ENCODE measurements at places on chromosomes 16 and 17.

- peak; percentile 55 for DNase-seq
Measured at GRCh38 chr16:87062569-87063442, 254.4 kb downstream of the C16orf95 start.

DNA sequence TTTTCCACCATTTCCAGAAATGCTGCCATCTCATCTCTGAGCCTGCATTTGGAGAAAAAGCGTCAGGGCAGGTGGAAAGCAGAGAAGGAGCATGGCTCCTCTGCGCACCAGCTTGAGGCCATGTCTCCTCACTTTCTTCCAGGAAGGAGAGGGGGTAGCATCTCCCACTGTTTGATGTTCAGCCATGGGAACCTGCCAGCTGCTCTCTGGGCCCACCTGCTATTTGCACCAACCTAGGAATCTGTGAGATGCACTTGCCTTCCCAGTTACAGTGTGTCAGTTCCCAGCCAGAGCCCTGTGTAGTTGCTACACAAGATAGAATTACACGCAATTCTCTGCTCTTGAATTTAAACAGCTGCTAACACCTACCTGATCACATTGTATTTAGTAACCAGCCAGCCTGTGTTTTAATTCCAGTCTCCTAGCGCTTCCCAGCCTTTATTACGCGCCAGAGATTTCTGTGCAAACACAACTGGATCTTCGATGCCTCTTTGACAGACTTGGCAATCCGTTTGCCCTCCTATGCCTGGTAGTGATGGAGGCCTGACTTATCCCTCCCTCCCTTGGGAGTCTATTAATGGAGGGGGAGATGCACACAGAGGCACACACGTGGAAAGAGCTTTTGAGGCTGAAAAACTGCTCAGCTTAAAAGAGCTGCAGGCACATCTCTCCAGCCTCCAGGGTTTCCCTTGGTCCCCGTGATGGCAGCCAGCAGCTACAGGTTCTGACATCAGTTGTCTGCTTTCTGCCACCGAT, 98.1 kb upstream of the SEC14L1 start:
- DNase-seq: no peak

GRCh38 chr17:63222655-63223054, 223.5 kb downstream of the CYB561 start:
- no peak for DNase-seq

DNA sequence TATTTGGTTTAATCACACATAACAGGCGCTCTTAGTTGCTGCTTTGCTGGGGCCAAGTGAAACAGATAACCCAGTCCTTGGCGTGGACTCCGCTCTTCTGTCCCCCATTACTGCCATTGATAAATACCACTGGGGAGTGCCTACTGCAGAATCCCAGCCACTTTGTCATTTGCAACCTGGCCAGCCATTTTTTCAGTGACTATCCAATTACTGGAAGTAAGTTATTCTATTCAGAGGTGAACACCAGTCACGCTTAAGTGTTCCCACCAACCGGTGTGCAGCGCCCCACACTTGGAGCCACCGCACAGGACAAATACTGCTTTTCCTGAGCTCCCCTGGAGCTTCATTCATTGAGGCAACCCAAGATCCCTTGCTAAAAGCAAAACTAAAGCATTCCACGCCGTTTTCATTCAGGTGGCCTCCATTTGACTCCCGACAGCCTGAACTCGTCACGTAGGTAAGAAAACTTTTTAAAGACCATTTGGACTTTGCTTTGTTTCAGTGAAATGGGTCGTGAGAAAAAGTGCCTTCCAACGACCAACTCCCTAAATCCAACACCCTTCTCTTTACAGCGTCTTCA, 1.8 kb downstream of the USP7 start:
- DNase-seq: no peak

DNA sequence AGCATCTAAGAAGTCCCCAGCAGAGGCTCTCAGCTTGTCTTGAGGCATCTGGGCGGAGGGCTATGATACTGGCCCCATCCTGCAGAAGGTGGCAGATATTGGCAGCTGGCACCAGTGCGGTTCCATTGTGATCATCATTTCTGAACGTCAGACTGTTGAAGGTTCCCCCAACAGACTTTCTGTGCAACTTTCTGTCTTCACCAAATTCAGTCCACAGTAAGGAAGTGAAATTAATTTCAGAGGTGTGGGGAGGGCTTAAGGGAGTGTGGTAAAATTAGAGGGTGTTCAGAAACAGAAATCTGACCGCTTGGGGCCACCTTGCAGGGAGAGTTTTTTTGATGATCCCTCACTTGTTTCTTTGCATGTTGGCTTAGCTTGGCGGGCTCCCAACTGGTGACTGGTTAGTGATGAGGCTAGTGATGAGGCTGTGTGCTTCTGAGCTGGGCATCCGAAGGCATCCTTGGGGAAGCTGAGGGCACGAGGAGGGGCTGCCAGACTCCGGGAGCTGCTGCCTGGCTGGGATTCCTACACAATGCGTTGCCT, at the start of gene CIITA:
Gene CIITA, plus strand, starts transcription at position 404 of the 543 bp plus-strand sequence. Its CDS starts 129 bp downstream, at position 533.
- peak; percentile 71 for DNase-seq

- no peak for DNase-seq
Measured at GRCh38 chr17:48555258-48556228, 10.6 kb upstream of the HOXB2 start.

DNA sequence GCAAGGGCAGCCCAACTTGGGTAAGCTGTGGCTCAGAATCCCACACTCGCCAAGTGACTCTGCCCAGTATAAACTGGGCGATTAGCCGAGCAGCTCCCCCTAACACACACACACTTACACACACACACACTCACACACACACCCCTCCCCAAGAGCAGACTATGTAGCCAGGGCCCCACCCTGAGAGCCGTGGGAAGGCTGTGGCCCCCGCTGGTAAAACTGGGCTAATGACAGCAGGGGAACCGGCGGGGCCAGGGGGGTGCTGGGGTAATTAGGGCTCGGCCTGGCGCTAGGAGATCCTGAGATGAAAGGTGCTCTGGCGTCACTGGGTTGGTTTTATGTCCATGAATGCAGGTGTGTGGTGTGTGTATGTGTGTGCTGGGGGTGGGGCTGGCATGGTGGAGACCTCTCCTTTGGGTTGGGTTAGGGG, 1.1 kb upstream of the THRA start:
- no peak for DNase-seq

DNA sequence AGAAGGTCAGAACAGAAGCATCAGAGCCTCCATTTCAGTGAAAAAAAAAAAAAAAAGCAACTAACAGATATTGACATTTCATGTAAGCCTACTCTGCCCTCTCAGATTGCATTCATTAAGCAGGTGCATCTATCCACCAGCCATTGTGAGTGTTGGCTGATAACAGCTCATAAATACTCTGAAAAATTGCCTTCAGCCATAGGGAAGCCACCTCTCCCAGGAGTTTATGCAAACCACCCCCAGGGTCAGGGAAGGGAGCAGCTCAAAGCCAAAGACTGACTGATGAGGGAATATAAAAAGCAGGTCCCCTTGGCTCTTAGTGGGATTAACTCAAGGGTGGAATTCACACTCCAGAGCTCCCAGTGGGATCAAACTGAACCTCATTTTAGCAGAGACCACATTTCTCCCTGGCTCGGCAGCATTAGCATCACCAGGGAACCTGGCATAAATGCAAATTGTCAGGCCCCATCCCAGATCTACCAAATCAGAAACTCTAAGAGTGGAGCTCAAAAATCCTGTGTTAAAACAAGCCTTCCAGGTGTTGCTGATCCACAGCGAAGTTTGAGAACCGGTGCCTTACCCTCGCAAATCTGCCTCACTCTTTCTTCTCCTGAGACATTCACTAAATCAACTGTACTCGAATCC, 14.2 kb downstream of the APOH start:
- DNase-seq: no peak

- no peak for DNase-seq
Measured at GRCh38 chr17:74386386-74386785, 19.1 kb downstream of the GPR142 start.

- no peak for DNase-seq
Measured at GRCh38 chr17:65799869-65800268, 238.4 kb upstream of the AXIN2 start.

DNA sequence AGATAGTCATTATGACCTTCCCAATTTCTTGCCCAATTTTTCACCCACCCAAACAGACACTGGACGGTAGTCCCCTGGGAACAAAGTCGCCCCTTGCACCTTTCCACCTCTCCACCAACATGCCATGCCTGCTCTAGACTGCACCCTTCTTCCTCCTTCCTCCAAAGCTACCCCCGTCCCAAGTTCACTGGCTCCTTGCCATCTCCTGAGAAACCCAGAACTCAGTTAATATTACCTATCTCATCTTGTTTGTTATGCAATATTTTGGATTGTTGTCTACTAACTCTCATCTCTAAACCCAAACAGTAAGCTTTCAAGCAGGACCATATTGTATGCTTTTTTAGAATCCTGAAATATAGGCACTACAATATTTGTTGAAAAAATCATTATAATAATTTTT, 63.3 kb downstream of the USP31 start:
- no peak for DNase-seq

GRCh38 chr17:68446626-68447041, 10.7 kb downstream of the WIPI1 start:
- no peak for DNase-seq

GRCh38 chr16:14186795-14187221, 115.7 kb downstream of the MRTFB start:
- DNase-seq: peak; percentile 17

- DNase-seq: no peak
Measured at GRCh38 chr17:289409-289808, 63.2 kb downstream of the RPH3AL start.

DNA sequence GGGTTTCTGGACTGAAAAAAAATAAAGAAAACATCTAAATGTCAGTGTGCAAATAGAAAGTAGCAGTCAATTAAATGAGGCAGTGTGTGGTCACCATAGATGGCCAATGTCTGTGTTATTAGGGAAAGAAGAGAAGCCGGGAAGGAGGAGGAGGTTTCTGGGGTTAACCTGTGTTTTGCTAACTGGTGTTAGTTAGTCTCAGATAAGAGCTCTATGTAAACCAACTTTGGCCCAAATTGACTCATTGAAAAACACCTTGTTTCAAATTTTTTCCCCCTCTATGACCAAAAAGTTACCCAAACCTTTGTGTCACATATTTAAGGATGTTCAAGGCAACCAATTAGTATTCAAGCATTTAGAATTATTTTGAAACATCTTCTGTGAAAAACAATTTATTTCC, 530.9 kb downstream of the MAF start:
- DNase-seq: no peak

- no peak for DNase-seq
Measured at GRCh38 chr16:28294201-28294600, 1.9 kb downstream of the SBK1 start.

DNA sequence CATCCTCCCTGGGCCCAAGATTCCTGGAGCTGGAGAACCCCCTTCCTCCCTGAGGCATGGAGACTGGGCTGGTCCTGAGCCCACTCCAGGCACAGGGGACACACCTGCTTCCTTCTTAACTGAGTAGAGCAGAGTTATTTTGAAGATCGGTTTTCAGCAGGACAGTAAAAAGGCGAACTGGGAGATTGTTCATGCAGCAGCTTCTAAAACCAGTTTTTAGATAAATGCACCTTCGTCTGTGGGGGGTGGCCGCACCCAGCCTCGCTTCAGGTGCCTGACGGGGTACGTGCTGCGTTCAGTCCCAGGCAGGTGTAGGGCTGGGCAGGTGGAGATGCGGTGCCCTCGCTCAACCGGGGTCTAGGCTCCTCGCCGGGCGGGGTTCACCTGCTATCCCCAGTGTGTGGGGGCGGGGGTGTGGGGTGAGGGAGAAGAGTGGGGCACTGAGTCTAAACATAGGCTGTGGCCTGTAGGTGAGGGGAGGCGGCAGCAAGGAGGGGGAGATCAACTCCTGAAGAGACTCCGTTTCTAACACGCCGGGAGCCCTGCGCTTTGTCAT, 69.5 kb downstream of the JPH3 start:
- no peak for DNase-seq

DNA sequence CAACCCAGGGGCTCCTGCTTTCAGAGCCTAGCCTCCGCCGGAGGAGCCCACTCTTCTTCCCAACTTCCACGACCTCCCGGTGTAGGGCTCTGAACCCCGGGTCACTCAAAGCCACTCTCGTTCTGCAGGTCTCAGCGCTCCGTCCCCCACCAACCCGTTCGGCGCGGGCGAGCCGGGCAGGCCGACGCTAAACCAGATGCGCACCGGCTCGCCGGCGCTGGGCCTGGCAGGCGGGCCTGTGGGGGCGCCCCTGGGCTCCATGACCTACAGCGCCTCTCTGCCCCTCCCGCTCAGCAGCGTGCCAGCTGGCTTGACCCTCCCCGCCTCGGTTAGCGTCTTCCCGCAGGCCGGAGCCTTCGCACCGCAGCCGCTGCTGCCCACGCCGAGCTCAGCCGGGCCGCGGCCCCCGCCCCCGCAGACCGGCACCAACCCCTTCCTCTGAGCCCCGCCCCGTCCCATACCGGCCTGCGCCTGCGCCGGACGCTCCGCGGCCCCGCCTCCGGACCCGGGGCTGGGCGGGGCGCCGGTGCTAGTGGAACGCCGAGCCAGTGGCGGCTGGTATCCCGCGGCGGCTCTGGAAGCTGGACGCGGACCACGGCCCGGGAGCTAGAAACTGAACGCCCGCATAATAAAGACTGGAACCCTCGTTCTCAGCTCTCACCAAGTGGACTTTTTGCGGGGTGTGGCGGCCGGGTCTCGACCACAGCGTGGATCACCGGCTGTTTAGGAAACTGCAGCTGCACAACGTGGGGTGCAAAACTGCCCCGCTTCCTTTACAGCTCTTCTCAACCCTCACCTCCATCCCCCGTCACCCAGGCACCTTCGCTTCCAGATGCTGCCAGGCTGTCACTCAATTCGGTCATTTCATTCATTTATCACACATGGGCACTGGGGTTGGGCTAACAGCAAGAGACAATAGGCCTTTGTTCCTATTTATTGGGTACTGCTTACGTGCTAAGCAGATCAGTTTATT, 5.0 kb upstream of the SPATA20 start:
- peak; percentile 86 for DNase-seq

GRCh38 chr17:79038545-79039135, 14.7 kb downstream of the C1QTNF1 start:
- no peak for DNase-seq

- no peak for DNase-seq
Measured at GRCh38 chr17:16037636-16038035, 38.0 kb downstream of the TTC19 start.

DNA sequence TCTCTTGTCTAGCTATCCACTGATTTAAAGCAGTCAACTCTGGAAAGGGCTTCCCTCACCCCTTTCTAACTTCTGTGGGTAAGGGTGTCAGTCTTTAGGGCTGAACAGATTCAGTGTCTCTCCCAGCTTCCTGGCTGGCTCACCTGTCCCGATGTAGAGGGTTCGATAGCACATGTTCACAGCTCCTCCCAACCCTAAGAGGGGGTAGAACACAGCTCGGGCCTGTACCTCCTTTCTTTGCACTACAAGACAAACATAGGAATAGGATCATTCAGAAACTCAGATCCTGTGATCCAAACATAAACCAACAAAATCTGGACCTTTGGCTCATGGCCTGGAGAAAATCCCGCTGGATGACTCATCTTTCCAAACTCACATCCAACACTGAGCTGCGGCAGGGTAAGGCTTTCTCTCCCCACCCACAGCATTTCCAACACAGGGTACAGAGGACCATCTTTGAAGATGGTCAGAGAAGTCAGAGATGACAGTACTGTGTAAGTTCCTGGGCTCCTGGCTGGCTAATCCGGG, 5.8 kb upstream of the DHRS13 start:
- no peak for DNase-seq

DNA sequence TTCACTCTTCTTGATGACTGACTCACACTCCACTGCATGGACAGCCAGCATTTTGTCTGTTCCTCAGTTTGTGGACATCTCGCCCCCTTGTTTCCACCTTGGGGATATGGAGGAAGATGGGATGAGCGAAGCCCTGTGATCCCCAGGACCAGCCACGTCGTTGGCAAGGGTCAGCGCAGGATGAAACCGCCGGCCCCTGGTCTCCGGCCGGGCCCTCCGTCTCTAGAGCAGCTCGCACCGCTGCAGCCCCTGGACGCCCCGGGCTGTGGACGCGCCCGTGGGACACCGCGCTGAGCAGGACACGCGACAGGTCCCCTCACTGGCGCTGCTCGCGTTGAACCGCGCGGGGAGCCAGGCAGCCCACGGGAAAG, 604 bp upstream of the ZC3H18 start:
- DNase-seq: no peak
